ENCODE measurements at places on chromosomes 6 and 20.

DNA sequence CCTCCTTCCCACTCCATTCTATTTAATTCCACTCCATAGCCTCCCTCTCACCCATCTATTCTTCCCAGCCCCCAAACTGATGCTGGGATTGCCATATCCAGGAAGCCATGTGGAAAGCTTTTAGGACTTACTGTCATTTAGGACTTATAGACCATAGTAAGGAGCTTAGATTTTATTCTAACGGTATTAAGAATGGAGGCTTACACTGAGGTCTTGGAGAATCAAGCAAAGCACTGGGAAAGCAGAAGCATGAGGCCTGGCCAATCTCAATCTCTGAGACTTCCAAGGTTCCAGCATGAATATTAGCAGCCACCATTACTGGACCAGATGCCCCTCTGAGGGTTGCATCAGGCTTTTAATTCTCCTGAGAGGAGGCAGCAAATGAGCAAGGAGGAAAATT lies 1.4 kb downstream of the CST9 start:
- DNase-seq: no peak

GRCh38 chr6:8181951-8182845 lies 79.8 kb upstream of the EEF1E1 start:
- DNase-seq: no peak

GRCh38 chr6:151592449-151593159 lies 98.8 kb downstream of the CCDC170 start:
- DNase-seq: no peak

DNA sequence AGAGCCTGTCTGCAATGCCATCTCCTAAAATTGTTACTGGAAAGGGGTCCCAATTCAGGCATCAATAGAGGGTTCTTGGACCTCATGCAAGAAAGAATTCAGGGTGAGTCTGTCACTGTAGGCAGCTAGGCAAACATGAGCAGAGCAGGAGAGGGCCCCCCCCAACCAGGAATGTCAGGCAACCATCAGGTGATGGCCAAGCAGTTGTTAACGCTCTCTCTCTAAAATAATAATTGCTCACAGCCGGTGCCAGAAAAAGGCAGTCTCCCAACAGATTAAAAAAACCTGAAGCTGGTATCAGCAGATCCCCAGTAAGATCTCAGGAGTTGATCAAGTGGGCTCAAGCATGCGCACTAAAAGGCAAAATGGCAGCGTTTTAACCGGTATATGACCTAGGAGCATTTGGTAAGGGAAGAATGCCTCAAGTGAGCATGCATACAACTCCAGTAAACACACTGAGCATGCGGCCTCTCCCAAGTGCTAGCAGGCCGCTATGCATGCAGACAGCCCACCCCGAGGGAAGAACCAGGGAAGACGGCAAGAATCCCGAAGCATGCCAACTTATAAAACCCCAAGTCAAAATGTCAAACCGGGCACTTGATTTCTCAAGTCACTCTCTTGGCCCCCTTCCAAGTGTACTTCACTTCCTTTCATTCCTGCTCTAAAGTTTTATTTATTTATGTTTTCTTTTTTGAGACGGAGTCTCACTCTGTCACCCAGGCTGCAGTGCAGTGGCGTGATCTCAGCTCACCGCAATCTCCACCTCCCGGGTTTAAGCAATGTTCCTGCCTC lies 44.0 kb upstream of the RNGTT start:
- no peak for DNase-seq

- DNase-seq: no peak
These were observed 374.5 kb downstream of the RNGTT start for GRCh38 chr6:88588938-88589337.

GRCh38 chr6:40482532-40482931 lies 104.6 kb downstream of the LRFN2 start:
- no peak for DNase-seq
